ENCODE measurements at places on chromosomes 5 and 9.

DNA sequence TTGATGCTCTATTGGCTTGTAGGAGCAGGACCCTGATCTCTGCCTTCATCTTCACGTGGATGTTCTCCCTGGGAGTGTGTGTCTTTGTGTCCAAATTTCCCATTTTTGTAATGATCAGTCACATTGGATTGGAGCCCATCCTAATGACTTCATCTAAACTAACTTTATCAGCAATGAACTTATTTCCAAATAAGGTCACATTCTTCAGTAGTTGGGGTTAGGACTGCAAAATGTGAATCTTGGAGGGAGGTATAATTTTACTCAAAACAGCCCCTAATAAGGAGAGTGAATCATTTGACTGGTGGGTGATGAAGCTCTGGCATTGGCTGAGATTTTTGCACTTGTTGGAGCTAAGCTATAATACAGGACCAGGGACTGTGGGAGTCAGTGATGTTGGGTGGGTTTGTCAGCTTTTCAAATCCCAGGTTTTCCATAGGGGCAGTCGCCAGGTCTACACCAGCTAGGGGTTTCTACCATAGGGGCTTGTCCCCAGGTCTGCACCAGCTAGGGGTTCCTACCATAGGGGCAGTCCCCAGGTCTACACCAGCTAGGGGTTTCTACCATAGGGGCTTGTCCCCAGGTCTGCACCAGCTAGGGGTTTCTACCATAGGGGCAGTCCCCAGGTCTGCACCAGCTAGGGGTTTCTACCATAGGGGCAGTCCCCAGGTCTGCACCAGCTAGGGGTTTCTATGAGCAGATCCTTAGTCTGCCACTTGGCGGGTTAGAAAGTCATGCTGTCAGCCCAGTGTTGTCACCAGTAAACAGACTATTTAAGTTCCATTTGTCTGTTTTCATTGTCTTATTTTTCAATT, 382.6 kb upstream of the DAP start:
- DNase-seq: no peak

GRCh38 chr5:150639751-150640150, 709 bp upstream of the SYNPO start:
- DNase-seq: no peak

GRCh38 chr5:126269511-126269910, 153.7 kb upstream of the GRAMD2B start:
- DNase-seq: no peak

DNA sequence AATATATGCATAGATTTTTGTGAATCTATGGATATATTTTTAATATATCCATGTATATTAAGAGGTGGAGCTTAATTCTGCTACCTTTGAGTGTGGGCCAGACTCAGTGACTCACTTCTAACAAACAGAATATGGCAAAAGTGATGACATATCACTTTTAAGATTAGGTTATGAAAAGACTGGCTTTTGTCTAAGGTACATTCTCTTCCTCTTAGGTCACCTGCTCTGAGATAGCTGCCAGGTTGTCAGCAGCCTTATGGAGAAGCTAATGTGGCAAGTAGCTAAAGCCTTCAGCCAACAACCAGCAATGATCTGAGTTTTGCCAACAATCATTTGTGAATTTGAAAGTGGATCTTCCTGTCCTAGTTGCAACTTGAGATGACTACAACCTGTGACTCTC, 83.8 kb downstream of the ANKRD31 start:
- DNase-seq: peak; percentile 1

DNA sequence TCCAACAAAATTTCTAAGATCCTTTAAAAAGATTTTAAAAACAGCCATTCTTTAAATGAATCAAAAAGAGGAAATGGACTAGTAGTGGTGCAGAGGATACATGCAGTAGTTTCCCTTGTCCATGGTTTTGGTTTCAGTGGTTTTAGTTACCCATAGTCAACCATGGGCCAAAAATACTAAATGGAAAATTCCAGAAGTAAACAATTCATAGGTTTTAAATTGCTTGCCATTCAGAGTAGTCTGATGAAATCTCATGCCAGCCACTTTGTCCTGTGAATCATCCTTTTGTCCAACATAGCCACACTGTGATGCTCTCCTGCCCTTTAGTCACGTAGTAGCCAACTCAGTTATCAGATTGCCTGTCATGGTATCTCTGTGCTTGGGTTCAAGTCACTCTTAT, 286.1 kb downstream of the ANXA1 start:
- DNase-seq: no peak

- DNase-seq: no peak
Measured at GRCh38 chr5:114377946-114378345, 16.1 kb downstream of the KCNN2 start.

GRCh38 chr5:3656803-3657202, 61.2 kb downstream of the IRX1 start:
- no peak for DNase-seq

GRCh38 chr9:127198587-127198986, 66.0 kb upstream of the GARNL3 start:
- DNase-seq: no peak

GRCh38 chr5:34598177-34598794, 57.8 kb upstream of the RAI14 start:
- DNase-seq: no peak

DNA sequence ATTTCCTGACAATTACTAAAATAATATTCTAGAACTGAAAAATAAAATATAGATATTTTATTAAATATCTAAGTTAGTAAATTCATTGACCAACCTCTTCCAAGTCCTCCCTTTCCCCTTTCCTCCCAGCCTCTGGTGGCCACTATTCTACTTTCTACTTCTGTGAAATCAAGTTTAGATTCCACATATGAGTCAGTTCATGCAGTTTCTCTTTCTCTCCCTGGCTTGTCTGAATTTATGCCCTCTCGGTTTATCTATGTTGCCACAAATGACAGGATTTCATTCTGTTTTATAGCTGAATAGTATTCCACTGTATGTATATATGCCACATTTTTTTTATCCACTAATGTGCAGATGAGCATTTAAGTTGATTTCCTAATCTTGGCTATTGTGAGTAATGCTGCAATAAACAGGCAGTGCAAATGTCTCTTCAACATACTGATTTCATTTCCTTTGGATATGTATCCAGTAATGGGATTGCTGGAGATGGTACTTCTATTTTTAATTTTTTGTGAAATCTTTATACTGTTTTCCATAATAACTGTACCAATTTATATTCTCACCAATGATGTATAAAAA, 52.3 kb downstream of the WDR36 start:
- no peak for DNase-seq

GRCh38 chr9:17588395-17588794, 9.5 kb downstream of the SH3GL2 start:
- DNase-seq: no peak

GRCh38 chr9:119273984-119274665, 95.1 kb downstream of the BRINP1 start:
- DNase-seq: peak; percentile 12

DNA sequence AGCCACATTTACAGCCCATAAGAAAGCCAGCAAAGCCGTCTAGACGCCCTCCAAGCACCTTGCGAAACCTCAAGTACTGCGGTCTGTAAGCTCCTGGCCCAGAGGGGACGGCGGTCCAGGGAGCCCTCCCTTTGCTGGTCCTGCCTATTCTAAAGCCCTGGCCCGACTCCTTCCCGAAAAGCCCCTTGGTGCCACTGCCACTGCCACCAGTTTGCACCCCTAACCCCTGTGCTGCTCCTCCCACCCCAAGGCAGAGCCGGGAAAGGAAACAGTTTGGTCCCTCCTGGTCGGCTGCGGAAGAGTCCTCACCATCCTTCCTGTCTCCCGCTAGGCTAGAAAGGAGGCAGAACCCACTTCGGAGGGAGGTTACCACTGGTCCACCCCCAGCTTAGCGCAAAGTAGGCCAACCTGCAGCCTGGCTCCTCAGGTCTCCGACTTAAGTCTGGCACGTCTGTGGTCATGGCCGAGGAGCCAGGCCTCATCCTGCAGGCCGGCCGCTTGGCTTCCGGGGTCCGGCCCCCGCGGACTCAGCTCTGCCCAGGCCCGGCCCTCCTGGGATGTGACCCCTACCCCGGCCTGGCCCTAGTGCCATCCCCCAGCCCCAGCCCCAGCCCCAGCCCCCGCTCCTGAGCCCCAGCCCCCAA, 916 bp downstream of the TOR1A start:
- no peak for DNase-seq

GRCh38 chr5:1031306-1031959, 22.8 kb downstream of the NKD2 start:
- no peak for DNase-seq
